ENCODE measurements at places on chromosomes 5 and 9.

GRCh38 chr5:69450116-69450515 is 35.2 kb downstream of the MARVELD2 start:
- DNase-seq, result peak; percentile 95

DNA sequence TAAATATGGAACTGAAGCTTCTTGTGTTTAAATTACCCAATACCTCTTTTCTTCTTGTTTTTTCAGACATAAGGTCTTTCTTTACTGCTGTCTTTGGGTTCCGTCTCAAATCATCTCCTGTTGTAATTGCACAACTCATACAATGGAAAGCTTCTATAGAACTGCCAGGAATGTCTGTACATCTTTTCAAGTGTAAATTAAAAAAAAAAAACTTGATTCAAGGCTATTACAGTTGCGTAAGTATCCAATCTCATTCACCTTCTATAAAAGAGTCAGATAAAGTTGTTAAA is 243.5 kb downstream of the ICE1 start:
- DNase-seq, result no peak

DNA sequence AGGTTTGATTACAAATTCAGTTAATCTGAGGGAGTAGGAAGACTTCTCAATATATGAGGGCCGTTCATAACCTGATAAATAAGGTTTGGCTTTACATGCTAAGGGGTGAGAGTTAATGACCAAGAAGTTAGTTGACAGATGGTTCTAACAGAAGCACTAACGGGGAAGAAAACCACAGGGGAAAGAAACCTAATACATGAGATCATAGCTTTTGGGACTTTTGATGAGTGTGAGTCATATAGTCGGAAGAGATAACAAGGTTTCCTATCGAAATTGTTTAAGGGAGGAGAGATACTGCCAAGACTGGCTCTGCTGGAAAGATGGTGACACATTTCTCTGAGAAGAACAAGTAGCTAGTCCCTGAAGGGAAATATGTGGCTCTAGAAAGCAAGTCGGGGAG is 140.1 kb downstream of the COX7C start:
- DNase-seq, result no peak

DNA sequence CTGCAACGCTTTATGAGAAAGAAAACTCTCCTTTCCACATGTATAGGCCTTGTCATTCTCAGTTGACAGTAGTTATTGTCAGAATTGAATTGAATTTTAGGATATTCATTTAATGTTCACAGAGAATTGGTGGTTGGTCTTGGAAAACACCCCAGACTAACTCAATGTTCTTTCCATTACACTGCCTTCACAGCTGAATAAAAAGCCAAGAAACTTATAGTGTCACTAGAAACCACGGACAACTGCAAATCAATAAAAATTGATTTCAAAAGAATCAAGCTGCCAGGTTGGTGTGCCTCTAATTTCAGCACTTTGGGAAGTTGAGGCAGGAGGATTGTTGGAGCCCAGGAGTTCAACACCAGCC is 38.9 kb upstream of the IQGAP2 start:
- DNase-seq, result no peak

DNA sequence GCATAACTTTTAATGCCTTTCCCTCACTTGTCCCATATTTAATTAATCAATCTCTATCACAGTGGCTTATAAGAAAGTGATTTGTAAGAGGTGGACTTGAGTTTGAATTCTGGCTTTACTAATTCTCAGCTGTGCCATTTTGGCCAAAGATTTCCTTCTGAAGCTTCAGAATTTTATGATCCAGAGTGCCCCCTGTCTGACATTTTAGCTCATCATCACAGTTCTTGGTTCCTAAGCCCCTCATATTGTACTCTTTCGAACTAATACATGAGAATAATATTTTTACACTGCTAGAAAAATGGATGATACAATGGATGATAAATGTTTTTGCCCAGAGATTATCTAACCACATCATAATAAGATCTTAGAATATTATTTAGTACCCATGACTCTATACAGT is 1014.1 kb downstream of the PTPRD start:
- DNase-seq, result no peak

DNA sequence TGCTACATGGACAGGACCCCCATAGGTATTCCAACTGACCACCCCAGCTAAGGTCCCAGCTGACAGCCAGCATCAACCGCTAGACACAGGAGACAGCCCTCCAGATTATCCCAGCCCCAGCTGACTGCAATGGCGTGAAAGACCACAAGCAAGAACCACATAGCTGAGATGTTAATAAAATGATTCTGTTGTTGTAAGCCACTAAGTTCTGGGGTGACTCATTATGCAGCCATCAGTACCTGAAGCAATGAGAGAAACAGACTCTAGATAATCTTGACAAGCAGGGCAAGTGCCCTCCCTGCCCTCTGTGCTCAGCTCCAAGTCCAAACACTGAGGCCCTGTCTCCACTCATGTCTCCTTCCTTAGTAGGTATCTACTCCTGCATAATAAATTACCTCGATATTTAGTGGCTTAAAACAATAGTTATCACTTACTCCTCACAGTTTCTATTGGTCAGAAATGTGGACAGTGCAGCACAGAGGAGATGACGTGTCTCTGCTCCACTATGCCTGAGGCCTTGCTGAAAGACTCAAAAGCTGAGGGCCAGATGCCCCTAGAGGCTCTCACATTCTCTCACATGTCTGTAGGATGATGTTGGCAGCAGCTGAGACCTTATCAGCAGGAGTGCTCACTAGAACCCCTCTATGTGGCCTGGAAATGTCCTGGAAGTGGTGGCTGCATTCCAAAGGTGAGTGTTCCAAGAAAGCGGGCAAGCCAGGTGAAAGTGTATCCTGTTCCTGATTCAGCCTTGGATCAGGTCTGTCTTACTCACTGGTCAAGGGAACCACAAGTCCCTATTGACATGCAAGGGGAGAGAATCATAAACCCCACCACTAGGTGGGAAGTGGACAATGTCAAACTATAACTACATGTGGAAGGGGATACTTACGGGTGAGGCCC is 2.5 kb downstream of the MGAT1 start:
- peak; percentile 89 for DNase-seq

DNA sequence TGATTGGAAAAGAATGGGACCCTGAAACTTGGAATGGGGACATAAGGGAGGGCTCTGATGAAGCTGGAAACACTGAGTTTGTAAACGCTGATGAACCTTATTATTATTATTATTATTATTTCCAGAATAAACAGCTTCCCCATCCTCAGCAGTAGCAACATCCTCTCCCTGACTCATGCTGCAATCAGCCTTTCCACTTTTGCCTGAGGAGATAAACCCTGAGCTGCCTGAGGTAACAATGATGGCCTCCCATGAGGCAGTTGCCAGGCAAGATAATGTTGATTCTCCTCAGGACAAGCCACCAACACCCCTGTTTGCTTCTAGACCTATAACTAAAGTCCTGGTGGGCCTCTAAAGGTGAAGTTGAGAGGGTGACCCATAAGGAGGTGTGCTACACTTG is 139.2 kb upstream of the ATP10B start:
- no peak for DNase-seq

- peak; percentile 89 for DNase-seq
These were observed 248.1 kb upstream of the NREP start for GRCh38 chr5:112004867-112005622.

- DNase-seq, result peak; percentile 59
These were observed 6.2 kb downstream of the ETF1 start for GRCh38 chr5:138536665-138537315.

DNA sequence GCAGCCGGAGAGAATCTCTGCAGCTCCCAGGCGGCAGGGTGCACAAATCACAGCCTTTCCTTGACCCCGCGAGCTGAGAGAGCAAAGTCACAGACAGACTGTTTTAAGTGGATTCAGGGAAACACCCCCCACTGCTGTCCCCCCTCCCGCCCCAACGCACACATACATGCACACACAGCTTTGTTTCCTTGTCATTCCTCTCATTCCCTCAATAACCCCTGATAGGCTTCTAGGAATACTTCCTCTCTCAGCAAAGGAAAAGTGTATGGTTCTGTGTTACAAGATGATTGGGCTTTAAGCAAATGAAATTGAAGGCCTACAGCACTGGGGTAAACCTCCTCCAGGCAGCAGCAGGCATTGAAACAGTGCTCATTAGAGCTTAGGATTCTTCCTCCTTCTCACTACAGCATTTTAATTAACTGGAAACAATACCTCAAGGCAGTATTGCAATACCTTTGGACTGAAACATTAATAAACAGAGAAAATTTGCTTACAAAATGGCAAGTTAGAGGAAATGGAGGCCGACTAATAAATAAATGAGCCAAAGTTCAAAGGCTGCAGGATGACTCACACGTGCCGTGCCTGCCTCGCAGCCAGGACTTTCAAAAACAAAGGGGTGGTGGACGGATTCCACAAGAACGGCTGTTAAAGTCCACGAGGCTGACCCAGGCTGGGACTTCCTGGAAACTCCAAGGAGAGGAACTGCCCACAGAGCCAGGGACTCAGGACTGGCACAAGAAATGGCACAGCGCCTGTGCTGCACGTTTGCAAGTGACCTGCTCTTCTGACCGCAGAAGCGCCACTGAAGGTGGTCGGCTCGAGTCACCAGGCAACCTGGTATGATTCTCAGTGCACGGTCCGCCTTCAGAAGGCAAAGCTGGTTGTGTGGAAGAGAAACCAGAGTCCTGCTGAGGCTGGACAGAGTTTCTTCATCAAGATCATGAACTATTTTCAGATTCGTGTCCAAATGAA is 236.2 kb downstream of the SYK start:
- DNase-seq, result peak; percentile 88

DNA sequence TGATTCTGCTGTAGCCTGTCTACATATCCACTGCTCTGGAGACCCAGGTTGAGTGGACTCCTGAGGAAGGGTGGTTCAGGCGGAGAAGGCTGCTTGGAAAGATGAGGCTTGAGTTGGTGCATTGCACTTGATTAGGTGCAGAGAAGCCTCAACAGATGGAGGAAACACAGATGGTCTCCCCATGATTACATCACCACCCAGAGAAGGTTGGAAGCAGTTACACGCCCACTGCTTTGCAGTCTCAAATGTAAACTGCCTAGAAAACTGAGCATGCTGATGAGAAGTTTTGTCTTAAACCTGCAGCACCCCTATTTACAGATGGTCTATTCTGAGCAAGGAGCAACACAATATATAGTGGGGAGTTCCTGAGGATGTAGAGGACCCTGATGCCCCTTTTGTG is 266.6 kb downstream of the PIK3R1 start:
- no peak for DNase-seq

DNA sequence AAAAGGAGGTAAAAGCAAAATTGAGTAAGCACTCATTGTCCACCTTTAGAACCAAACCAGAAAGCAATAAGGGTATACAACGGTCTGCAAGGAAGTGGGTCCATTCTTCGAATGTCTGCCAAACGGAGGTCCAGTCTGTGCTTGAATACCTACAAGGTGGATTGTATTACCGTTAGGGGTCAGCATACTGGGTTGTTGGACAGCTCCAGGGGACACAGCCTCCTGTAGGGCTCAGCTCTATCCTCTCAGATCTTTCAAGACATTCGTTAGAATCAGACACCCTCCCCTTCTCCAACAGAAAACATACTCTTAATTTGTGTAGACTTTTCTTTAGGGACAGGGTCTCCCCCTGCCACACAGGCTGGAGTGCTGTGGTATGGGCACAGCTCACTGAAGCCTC is 5.5 kb downstream of the ASTN2 start:
- DNase-seq, result no peak

- DNase-seq, result peak; percentile 68
These were observed 24.5 kb upstream of the IDNK start for GRCh38 chr9:83598487-83598886.

- DNase-seq, result peak; percentile 23
These were observed 77.1 kb upstream of the RETREG1 start for GRCh38 chr5:16693879-16694278.

- DNase-seq, result no peak
These were observed 33.4 kb downstream of the IRX2 start for GRCh38 chr5:2718115-2718514.

- DNase-seq, result no peak
These were observed 913.8 kb downstream of the TLE1 start for GRCh38 chr9:80775530-80775929.

GRCh38 chr5:11909471-11909870 is 5.2 kb upstream of the CTNND2 start:
- DNase-seq, result no peak

GRCh38 chr9:72165821-72166547 is 16.7 kb downstream of the GDA start:
- no peak for DNase-seq

DNA sequence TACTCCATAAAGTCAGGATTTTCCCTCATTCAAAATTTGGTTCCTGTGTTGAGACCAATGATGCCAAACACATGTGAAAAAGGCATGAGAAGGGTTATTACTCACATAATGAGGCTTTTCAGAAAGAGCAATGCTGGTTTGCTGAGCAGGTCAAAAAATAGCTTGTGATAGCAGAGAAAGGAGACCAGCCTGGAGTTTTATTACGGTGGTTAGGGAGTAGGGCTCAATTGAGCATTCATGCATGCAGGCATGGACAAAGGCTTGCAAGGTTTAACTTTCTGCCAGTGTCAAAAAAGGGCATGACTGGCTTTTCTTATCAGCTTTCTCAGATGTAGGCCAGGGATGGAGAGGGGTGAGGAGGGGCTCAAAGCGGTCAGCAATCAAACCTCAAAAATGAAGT is 628.3 kb downstream of the DNAH5 start:
- no peak for DNase-seq

DNA sequence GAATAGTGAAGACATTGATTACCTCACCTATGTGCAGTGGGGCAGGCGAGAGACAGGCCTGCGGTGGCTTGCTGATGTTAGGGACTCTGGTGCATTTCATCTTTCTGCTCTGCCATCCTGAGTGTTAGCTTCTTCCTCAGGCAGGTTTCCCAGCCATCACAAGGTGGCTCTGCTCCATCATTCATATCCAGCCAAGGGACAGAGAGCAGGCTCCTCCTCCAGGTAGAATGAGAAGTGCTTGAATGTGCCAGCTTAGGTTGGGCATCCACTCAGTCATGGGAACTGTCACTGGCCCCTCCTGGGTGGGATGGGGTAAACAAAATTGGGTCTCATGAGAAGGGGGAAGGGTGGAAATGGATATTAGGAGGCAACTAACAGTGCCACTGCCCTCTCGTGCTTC is 24.8 kb downstream of the GPR107 start:
- no peak for DNase-seq

GRCh38 chr5:83090169-83090568 is 12.8 kb downstream of the XRCC4 start:
- no peak for DNase-seq

GRCh38 chr9:136568288-136569081 is 22.6 kb upstream of the NOTCH1 start:
- no peak for DNase-seq

GRCh38 chr9:27572566-27572917 is 739 bp downstream of the C9orf72 start:
- peak; percentile 74 for DNase-seq

- DNase-seq, result no peak
These were observed 11.5 kb downstream of the GFPT2 start for GRCh38 chr5:180341595-180341994.

Measured in GM23248 (cell line).